ENCODE measurements at places on chromosomes 6 and 20.
A peak's percentile ranks its signal among the peaks of the same experiment; 100 is the strongest.

DNA sequence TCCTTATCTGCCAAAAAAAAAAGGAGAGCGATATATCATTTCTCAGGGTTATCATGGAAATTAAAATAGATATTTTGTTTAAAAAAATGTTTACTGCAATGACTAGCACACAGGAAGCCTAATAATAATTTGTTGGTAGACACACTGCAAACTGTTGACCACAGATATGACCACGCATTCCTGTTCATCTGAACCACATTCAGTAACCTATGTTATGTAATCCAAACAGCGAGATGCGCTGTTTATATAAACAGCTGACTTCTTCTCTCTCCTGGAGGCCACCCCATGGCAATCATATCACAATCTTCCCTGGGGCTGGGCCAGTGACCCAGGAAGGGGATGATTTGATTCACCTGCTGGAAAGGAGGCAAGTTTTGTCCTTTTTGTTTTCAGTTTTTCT, 129.3 kb upstream of the UST start:
- no peak for DNase-seq

GRCh38 chr6:87656857-87657256, 45.2 kb downstream of the AKIRIN2 start:
- DNase-seq = no peak

DNA sequence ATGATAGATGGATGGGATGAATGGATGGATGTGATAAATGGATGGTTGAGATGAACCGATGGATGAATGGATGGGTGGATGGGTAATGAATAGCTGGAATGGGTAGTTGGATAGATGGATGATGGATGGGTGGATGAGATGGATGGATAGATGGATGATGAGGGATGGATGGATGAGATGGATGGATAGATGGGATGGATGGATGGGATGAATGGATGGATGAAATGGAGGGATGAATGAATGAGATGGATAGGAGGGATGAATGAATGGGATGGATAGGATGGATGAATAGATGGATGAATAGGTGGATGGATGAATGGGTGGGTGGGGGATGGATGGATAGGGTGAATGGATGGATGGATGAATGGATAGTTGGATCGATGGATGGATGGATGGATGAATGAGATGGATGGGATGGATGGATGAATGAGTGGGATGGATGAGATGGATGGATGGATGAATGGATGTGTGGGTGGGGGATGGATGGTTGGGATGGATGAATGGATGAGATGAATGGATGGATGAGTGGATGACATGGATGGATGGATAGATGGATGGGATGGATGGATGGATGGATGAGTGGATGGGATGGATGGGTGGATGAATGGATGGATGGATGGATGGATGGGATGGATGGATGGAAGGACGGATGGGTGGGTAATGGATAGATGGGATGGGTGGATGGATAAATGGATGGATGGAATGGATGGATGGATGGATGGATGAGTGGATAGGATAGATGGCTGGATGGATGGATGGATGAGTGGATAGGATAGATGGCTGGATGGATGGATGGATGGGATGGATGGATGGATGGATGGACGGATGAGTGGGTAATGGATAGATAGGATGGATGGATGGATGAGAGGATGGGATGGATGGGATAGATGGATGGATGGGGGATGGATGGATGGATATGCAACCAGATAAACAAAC, 51.4 kb upstream of the PTGIS start:
- no peak for DNase-seq

- DNase-seq = no peak
These were observed 277.7 kb upstream of the ECI2 start for GRCh38 chr6:4413073-4413472.

DNA sequence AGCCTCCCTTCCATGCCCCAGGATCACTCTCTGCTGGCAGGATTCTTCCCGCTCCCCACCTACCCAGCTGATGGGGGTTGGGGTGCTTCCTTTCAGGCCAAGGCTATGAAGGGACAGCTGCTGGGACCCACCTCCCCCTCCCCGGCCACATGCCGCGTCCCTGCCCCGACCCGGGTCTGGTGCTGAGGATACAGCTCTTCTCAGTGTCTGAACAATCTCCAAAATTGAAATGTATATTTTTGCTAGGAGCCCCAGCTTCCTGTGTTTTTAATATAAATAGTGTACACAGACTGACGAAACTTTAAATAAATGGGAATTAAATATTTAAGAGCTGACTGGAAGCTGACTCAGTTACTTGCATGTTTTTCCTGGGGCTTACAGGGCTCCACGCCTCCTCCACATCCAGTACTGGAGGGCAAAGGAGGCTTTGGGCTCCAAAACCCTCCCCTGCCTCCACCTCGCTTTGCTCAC, 24.3 kb upstream of the FANCE start:
- no peak for DNase-seq

DNA sequence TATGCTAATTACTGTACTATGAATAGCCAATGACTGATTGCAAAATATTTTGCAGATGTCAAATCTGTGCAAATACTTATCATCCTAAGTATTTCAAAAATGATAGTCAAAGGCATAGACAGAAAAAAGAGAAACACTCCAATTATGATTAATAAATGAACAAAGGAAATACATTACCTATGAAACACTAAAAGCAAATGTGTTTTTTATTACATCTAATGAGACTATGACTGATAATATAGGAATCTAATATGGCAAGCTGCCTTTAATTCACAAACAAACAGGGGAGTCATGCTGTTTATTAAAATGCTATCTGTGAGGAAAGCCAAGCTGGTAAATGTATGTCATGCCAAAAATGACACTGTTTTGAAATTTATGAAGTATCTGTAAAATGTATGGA, 713.2 kb upstream of the NRSN1 start:
- DNase-seq = no peak

DNA sequence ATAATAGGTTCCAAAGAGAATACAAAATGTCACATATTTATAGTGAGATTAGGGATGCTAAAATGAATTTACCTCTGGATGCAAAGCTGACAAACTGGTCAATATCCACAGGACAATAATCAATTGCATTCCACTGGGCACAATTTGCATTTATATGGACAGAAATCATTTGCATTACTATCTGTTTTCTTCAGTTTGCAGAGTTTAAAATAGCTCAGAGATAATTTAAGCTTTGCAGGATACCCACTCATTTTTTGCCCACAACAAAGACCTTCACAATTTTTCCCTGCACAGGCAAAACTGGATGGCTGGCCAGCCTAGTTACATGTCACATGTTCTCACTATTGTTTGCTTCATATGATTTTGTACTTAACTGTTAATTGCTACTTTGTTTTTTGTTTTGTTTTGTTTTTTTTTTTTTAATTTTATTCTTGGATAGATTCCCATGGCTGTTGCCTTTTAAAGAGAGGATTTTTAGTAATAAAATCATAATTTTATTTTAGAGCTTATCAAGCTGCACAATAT, 483.5 kb downstream of the UTRN start:
- DNase-seq = no peak

DNA sequence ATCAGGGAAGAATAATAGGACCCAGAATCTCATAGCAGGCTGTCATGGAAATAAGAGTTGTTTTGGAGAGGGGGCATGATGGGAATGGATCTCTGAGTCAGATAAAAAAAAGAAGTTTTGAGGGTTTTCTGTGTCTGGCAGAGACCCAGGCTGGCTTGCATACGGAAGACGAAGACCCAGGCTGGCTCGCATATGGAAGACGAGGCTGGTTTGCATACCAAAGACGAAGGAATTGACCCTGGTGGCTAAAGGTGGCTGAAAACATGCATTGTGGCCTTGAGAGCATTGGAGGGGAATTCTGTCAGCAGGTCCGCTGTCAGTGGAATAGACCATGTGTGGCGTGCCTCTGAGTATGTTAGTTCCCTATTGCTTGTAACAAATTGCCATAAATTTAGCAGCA, 335.1 kb downstream of the BTBD3 start:
- no peak for DNase-seq

DNA sequence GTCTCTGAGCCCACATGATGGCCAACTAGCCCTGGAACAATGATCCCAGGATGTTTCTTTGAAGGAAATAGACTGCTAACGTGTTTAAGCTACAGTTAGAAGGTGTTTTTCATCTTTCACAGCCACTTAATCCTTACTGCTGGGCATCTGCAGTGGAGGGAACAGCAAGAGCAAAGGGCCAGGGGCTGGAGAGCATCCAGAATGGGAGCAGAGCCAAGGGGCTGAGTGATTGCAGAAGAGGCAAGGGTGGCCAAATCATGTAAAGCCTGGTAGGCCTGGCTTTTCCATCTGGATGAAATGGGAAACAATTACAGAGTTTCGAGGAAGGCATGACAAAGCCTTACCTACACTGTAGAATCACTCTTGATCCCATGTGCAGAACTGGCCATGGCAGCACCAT, 18.7 kb upstream of the LAMP5 start:
- no peak for DNase-seq

- DNase-seq = no peak
These were observed 253.3 kb upstream of the JAG1 start for GRCh38 chr20:10927011-10927583.

GRCh38 chr20:4366076-4366475, 350.7 kb upstream of the RNF24 start:
- DNase-seq = no peak

DNA sequence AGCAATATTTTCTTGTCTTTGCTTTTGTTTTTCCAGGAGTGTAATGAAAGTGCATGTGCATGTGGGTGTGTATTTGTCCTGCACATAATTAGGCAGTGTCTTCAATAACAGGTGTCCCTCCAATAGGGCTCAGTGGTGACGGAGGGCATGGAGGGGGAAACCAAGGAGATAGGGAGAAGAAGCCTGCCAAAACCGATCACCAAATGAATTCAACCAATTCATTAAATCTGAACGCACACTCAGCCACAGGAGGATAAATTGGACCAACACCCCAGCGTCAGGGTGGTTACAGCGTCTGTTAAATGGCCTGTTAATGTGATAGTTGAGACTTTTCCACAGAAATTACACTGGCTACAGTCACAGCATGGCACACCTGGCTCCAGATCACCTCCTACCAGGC, 527.6 kb downstream of the CD83 start:
- no peak for DNase-seq

GRCh38 chr20:63963784-63964301, 5.9 kb downstream of the ZNF512B start:
- DNase-seq = no peak

DNA sequence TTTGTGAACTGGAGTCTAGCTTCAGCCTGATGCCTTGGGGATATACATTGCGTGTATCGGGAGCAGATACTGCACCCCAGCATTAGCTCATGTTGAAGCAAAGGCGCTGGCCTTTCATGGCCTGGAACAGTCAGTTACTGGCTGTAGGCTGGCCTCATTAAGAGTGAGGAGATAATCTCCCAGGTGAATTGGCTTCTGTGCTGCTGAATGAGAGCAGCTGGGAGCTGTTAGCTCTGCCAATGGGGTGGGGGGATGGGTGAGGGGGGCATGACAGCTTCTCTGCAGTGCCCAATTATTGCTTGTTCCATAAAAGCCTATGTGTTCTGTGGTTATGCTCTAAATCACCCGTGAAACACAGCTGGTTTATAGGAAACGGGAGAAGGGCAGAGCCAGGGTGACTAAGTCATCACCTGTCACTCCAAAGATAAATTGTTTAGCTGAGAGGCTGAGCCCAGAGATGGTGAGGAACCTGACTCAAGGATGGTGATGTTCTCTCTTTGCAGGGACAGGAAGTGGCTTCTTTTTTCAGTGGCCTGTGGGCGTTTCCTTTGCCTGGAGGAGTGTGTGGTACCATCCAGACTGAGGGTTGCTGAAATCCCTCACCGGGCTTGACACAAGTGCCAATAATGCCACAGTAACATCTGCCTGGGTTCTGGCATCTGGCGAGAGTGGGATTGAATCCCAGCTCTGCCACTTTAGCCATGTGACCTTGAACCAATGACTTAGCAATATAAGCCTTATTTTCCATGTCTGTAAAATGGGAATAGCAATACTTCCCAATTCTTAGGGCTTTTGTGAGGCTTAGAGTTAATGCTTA, 170.8 kb downstream of the BCAS1 start:
- peak; percentile 67 for DNase-seq

GRCh38 chr6:25655723-25656122, 3.7 kb downstream of the SCGN start:
- DNase-seq = no peak

- DNase-seq = no peak
These were observed 20.0 kb downstream of the PRPF6 start for GRCh38 chr20:64000906-64001305.

DNA sequence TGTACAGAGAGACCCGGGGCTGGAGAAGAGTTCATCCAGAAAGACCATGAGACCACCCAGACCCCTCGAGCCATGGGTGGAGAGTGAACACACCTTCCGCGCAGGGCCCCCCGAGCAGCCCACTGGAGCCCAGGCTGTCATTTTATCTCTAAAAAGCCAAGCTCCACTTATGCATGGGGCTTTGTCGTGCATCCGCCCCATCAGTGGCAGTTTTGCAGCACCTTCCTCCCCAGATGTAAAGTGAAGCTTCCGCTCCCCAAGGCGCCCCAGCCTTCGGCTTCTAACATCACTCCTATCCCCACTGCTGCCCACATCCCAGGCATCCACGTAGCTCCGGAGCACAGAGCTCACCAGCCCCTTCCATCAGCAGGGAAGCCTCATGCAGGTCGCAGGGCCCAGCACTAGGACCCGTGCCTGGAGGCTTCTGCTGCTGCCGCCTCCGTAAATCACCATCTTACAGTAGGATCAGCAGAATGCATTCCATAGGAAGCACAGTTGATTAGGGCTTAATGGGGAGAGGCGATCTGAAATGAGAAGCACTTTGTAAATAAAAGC, 301.1 kb downstream of the TAF4 start:
- no peak for DNase-seq

DNA sequence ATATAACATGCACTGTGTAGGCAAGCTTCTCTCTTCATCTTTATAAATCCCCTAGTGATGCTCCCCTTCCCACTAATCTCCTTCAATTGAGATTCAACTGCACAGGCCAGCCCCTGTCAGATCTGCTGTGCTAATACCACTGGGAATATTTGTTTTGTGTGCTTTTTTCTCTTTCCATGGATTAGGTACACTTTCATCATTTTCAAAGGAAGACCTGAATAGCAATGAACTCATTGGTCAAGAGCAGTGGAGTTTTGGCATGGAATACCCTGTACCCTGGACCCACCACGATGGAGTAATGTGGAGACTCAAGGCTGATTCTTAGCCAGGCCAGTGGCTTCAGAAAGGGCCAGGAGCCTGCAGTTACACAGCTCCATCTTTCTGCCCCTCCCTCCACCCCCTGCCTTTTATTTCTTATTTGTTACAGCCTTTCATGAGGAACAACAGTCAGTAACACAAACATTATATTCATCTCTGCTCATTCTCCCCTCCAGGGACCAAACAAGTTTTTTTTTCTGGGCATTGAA, 75.4 kb upstream of the KCNG1 start:
- no peak for DNase-seq

DNA sequence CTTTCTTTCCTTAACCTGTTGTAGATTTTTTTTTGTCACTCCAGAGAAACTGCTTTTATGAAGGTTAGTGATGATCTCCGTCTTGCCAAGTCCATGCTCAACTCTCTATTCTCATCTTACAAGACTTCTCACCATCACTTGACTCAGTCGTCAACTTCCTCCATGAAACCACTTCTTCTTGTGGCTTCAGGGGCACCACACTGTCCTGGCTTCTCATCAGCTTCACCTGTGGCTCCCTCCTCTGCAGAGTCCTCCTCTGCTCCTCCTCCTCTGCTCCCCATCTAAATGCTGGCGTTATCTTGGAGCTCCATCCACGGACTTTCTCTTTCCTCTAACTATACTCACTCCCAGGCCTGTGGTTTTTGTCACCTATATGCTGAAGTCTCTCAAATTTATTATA, 187.5 kb downstream of the BACH2 start:
- no peak for DNase-seq

Measured in CD4-positive, alpha-beta T cell treated with Interleukin-15 for 1 hour (primary cell).